Renal pelvis (tissue), 12 donors: ENCODE measurements at places on chromosomes 16 and 17. TPM values are rescaled to one million over a fixed set of nuclear protein-coding genes. Genes with fewer than 3 reads are reported as not detected.

DNA sequence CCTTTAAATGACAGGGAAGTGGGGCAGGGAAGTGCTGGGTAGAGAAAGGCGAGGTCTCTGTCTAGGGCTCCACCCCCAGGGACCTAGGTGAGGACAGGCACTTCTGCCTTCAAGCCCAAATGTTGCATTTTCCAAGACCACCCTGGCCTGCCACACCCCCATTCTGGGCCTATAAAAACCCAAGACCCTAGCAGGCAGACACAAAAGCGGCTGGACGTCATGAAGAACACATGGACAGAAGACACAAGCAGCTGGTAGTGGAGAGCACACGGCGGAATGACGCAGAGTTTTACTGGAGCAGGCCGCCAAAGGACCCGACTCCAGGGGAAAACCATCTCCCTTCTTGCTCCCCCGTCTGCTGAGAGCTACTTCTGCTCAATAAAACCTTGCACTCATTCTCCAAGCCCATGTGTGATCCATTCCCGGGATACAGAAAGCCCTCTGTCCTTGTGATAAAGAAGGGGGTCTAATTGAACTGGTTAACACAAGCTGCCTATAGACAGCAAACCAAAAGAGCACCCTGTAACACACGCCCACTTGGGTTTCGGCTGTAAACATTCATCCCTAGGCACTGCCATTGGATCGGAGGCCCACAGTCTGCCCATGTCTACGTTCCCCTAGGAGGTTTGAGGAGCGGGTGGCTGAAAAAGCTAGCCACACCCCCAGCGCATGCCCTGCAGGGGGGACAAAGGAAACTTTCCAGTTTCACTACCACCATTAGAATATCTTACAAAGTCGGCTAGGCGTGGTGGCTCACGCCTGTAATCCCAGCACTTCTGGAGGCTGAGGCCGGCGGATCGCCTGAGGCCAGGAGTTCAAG lies 622.2 kb upstream of the SALL1 start:
- no peak for DNase-seq

DNA sequence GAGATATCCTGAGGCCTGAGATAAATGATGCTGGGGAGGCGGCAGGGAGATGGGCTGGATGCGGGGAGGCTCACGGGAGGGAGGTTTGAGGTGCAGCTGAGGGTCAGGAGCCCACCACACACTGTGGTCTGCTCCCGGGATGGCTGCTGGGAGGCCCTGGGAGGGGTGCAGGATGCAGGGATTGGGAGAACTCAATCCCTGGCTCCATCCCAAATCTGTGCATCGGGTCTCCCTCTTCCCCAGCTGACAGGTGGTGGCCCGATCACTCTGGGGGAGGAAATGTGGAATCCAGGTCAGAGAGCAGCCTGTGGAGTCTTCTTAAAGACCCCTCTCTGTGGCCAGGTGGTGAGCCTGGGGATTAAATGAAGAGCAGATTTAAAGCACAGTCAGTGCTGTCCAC lies 12.0 kb downstream of the PHB1 start:
- no peak for DNase-seq

DNA sequence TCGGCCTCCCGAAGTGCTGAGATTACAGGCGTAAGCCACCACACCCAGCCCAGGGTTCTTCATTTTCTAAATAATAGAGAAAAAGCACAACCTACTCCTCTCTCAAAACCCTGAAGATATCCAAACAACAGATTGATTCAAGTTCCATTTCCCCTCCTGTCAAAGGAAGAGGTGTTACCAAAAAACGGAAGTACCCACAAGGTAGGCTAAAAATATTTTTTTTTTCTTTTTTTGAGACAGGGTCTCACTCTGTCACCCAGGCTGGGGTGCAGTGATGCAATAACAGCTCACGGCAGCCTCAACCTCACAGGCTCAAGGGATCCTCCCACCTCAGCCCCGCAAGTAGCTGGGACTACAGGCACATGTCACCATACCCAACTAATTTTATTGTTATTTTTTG lies 18.9 kb downstream of the UTP6 start:
- DNase-seq, result no peak

GRCh38 chr17:76644995-76645394 lies 1.4 kb upstream of the ST6GALNAC1 start:
- DNase-seq, result no peak

The CES2 gene
- polyA plus RNA-seq, result 50.2 TPM

The HSD11B2 gene
- 57.3 TPM for polyA plus RNA-seq

- no peak for DNase-seq
Measured at GRCh38 chr16:67726106-67727034, 7.3 kb upstream of the GFOD2 start.

The RNU2-1 gene
- polyA plus RNA-seq, result not detected

The CDH15 gene
- 2.3 TPM for polyA plus RNA-seq

- peak; percentile 76 for DNase-seq
Measured at GRCh38 chr17:73309727-73310596, 1.8 kb downstream of the CDC42EP4 start.

- DNase-seq, result no peak
Measured at GRCh38 chr16:978403-978802, 3.2 kb upstream of the SOX8 start.

GRCh38 chr16:46843898-46844642 lies 13.1 kb upstream of the C16orf87 start:
- DNase-seq, result no peak

DNA sequence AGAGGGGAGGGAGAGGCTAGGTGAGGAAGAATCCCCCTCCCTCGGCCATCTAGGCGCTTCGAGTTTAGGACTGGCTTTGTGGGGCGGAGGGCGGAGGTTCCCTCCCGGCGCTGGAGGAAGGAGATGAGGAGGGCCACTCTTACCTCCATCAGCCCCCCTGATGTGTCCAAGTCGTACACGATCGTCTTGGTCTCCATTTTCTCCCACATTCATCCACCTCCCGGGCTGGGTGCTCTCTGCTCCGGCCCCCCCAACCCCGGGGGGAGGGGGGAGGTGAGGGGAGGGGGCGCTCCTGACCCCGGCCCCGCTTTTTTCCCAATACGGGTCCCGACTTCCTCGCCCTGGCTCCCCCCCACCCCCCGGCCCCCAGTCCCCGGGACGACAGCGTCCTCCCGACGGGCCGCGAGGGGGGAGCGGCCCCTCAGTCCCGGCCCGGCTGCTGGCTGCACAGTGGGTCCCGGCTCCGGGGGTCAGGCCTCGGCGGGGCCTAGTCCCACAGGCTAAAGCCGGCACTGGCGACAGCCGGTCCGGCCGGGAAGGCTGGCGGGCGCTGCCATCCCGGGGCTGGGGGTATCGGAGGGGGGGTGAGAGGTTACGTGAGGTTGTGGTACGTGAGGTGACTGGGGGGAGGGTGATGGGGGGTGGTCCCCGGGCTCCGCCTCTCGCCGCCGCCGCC lies 428 bp downstream of the PHF12 start:
- no peak for DNase-seq

GRCh38 chr17:33515974-33516373 lies 222.9 kb upstream of the ASIC2 start:
- no peak for DNase-seq

GRCh38 chr17:82536512-82537201 lies 17.1 kb downstream of the FOXK2 start:
- DNase-seq, result no peak
